CD4-positive, alpha-beta T cell treated with Interleukin-2 at 100 ng/mL for 4 hours (primary cell): ENCODE measurements at places on chromosomes 11 and 22.
A peak's percentile ranks its signal among the peaks of the same experiment; 100 is the strongest.

- DNase-seq: no peak
Measured at GRCh38 chr11:117569911-117570310, 227.1 kb downstream of the DSCAML1 start.

DNA sequence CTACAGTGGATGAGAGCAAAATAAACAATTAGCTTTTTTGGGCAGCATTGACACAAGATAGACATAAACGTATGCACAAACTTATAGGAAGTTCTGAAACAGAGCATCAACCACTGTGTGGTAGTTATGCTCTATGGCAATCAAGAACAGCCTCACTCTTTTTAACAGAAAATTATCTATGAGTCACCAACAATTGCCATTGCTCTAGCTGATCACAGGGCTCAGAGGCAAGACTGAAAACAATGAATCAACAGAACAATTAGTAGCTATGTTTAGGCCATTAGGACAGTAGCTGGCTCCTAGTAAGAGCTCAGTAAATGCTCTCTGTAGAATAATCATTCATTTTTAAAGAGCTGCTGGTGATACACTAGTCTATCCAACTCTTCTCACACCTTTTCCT, 34.9 kb upstream of the PICALM start:
- DNase-seq: no peak

- DNase-seq: no peak
Measured at GRCh38 chr22:30290342-30291057, 1.2 kb upstream of the CASTOR1 start.

GRCh38 chr11:123265951-123266350, 70.9 kb upstream of the CLMP start:
- no peak for DNase-seq

DNA sequence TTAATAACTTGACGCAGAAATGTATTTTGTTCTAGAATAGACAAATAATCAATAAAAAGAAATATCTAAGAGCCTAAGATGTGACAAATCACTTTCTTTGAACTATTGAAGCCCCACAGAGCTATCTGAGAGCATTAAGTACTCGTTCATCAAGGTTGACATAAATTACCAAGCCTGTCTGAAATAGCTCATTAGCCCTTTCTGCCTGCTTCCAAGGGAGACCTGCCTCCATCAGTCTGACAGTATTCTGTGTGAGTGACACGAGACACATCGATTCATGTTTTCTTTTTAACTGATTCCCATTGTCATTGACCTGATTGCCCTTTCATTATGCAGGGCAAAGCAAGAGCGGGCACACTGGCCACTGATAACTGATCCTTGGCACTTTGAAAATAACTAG, 347.5 kb downstream of the KCNA4 start:
- DNase-seq: no peak

GRCh38 chr11:64232182-64232966, 2.0 kb upstream of the VEGFB start:
- DNase-seq: no peak

GRCh38 chr11:36699271-36699670, 101.2 kb upstream of the RAG2 start:
- no peak for DNase-seq

- DNase-seq: no peak
Measured at GRCh38 chr11:132095230-132096131, 725.1 kb downstream of the NTM start.

DNA sequence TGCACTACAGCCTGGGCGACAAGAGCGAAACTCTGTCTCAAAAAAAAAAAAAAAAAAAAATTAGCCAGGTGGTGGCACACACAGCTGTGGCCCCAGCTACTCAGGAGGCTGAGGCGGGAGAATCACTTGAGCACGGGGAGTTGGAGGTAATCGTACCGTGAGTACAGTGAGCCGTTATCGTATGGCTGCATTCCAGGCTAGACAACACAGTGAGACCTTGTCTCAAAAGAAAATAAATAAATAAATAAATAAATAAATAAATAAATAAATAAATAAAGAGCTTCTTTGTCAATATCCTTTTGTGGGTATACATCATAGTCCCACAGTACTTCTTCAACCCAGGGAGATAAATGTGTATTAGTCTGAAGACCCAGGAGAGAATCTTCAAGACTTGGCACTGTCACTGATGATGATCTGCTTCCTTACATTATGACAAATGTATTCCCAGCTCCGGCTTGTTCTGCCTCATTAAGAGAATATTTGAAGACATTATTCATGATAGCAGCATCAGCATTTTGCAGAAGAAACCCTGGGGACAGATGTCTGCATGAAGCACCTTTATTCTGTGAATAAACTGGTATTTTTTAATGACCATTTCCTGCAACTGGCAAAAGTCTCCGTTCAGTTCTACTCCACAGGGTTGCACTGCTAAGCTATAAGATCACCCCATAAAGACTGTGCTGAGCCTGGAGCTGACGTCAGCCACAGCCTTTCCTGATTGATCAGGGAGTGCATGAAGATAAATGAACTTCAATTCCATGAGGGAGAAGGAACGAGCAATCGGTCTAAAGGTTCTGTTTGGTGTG, 1.6 kb upstream of the ACY3 start:
- no peak for DNase-seq

DNA sequence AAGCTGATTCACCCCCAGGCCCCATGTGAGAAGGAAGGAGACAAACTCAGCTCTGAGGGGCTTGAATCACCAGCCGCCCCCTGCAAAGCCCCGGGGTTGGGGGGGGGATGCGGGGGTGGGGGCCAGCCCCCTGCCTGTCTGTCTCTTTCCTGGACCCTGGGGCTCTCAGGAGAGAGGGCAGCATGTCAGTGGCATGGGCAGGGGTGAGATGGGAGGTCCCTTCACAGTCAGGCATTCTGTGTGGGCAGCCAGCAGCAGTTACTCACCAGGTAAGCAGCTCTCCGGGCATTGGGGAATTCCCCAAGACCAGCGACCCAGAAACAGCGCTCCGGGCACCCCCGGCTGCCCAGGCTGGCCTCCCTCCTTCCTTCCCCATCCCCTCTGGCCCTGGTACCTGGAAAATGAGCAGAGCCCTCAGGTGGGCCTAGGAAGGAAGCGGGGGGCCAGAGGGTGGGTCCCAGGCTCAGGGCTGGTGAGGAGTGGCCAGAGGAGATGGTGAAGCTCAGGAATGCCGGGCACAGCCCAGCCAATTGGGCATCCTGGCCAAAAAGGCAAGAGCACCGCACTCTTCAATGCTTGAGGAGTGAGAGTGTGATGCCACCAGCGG, 4.2 kb upstream of the LIF start:
- no peak for DNase-seq

DNA sequence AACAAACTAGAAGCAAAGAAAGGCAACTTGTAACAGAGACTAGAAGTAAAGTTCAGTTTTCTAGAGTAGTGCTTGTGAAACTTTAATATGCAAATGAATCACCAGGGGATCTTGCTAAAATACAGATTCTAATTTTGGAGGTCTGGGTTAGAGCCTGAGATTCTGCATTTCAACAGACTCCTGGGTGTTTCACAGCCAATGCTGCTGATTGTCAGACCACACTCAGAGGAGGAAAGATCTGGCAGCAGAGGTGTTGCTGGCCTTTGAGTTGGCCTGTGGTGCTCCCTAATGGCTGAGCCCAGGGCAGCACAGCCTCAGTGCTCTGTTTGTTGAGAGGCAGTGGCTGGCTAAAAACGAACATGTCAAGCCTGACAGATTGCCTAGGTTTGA, 5.4 kb downstream of the CRY2 start:
- DNase-seq: no peak

GRCh38 chr11:35111161-35112055, 27.6 kb upstream of the CD44 start:
- DNase-seq: no peak

DNA sequence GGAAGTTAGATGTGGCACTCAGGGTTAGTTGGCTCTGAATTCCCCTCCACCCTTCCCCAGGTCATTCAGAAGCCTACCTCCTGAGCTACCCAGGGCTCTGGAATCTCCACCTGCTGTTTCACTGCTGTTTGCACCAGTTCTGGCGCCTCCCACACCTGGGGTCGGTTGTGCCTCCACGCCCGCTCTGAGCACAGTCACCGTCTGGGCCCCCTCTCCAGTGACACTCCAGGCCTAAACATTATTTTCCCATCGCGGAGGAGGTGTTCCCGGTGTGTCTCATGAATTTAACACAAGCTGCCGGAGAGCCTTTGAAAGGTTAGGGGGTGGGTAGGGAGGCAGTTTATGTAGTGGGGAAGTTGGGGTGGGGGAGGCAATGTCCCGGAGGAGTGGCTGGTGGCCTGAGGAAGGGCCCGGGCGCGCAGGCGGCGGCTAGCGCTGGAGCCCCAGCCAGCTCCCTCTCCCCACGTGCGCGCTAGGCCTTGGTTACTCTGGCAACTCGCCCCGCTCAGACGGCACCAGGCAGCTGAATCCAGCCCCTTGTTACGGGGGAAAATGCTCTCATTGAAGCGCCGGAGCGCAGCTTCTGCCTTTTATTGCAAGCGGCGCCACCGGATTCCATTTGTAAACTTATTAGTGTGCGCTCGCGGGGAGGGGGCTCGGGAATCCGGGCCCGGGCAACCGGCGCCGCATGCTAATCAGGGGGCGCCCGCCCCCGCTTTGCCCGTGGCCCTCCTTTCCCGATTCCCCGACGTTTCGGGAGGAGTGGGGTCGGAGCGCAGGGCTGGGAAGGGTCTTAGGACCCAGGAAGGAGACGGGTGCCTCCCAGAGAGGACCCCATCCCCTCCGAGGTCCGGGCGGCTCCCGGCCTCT, 52.4 kb downstream of the GRIK4 start:
- no peak for DNase-seq

GRCh38 chr11:7872890-7873289, 58.2 kb downstream of the OR10A6 start:
- DNase-seq: no peak

- no peak for DNase-seq
Measured at GRCh38 chr11:129287920-129288319, 87.7 kb upstream of the BARX2 start.

- no peak for DNase-seq
Measured at GRCh38 chr11:34356576-34356912, 1.3 kb downstream of the ABTB2 start.

DNA sequence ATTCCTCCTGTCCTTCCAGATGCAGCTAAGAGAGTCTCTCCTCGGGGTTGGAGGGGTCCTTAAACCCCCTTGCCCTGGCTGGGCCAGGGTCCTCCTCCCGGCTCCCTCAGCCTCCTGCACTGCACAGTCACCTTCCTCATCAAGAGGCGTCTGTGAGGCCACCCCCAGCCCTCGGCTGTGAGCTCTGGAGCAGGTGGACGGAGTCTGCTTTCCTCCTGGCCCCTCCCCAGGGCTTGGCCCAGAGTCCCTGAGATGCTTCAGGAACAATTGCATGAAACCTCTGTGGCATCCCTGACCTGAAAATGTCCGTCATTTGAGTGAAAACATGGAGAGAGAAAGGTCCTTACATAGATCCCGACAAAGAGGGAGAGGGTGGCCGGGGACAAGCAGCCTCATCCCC, 6.7 kb upstream of the FGF3 start:
- no peak for DNase-seq

- no peak for DNase-seq
Measured at GRCh38 chr11:124863826-124864165, 1.4 kb upstream of the ROBO3 start.

DNA sequence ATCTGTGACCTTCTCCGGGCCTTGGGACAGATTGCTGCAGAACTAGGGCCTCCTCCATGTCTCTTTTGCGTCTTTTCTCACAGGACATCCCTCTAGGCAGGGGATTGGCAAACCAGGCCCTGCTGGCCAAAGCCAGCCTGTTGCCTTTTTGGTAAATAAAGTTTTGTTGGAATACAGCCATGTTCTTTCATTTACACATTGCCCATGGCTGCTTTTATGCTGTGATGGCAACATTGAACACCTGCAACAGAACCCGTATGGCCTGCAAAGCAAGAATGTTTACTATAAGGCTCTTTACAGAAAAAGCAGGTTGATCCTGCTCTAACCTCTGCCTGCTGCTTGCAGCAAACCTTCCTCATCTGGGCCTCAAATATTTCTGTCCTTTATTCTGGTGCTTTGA, 56.8 kb upstream of the B3GAT1 start:
- no peak for DNase-seq

DNA sequence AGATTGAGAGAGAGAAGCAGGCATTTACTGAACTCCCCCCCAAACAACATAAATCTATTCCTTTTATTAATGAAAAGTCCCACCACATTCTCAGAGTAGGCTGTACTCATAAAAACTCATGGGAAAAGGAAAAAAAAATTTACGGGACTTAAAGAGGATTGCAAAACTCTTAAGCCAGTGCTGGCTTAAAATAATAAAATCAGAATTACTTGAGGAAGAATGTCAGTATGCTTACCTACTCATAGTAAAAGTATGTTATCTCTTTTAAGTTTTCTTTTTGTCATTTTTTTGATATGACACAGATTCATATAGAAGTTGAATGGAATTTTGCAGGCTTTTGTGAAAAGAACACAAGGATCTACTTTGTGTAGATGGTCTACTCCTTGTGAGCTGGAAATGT, 126.3 kb downstream of the LUZP2 start:
- no peak for DNase-seq

DNA sequence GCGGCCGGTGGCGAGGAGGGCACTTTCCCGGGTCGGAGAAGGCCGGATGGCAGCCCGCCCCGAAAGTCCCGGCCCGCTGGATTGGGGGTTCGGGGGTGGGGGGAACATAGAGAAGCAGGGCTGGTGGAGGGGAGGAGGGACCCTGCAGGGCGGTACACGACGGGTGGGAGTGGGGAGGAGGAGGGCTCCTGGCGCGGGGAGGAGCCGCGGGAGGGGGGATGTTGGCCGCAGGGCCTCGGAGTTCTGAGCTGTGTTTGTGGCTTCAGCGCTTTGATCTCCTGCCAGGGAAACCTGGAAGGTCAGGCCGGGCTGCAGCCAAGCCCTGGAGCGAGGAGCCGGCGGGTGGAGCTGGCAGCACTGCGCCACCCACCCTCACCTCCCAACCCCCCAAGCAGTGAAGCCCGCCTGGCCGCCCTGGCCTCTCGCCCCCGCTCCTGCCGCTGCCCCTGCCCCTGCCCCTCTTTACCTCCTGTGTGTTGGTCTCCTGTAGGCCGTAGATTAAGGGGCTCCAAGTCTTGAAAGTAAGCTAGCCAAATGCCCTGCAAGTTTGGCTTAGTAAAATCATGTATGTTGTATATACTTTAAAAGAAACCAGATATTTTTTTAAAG, 30.9 kb downstream of the C22orf31 start:
- DNase-seq: no peak

- peak; percentile 29 for DNase-seq
Measured at GRCh38 chr11:59918987-59919589, 19.1 kb upstream of the OOSP1 start.

GRCh38 chr22:38215156-38216038, 13.6 kb downstream of the MAFF start:
- no peak for DNase-seq

DNA sequence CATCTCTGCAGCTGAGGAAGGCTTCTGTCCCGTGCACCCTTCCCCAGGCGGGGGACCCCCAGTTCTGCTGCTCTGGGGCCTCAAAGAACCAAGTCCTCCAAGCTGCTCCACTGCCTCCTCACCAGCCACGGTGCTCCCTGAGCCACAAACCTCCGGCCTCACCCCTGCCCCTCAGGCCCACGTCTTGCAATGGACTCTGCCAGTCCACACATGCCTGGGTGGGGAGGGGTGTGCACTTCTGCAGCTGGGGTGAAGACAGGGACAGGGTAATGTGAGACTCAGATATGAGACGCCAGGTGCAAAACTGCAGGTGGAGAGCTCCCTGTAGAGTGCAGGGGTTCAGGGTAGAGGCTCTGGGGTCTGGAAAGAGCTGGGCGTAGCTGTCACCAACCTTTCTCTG, 3.2 kb upstream of the PTDSS2 start:
- DNase-seq: no peak

GRCh38 chr11:84947970-84948580, 679.1 kb downstream of the DLG2 start:
- DNase-seq: no peak
